ENCODE measurements at places on chromosomes 12 and 14.

GRCh38 chr14:96103075-96103474, 63.9 kb downstream of the C14orf132 start:
- no peak for DNase-seq

- DNase-seq, result no peak
Measured at GRCh38 chr12:88638388-88638787, 58.1 kb upstream of the KITLG start.

DNA sequence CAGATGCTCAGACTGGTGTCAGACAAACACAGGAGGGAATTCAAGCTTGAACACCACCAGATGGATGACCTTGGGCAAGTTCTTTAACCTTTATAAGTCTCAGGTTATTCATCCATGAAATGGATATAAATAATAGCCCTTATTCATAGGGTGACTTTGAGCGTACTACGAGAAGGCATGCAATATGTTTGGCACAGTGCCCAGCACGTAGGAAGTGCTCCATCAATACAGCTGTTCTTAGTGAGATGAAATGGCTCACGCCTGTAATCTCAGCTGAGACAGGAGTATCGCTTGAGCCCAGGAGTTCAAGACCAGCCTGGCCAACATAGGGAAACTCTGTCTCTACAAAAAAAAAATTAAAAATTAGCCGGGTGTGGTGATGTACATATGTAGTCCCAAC, 84.8 kb upstream of the FICD start:
- no peak for DNase-seq

DNA sequence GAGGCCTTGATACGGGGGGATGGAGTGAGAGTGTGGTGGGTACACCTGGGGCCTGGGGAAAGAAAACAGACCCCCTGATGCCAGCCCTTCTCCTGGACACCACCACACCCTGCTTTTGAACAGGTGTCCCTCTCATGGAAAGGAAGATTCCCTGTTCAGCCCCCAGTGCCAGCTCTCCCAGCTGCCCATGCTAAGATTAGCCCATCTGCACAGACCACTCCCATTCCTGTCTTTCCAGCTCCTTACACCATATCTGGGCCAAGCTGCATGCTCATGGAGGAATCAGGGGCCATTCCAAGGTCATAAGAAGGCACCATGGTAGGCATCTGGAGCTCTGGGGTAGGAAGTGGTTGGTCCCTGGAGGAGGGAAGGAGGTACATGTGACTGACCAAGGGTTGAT, 9.6 kb downstream of the NAB2 start:
- DNase-seq, result no peak

GRCh38 chr12:131105351-131105735, 151.6 kb downstream of the ADGRD1 start:
- DNase-seq, result no peak

- no peak for DNase-seq
Measured at GRCh38 chr14:94153750-94154342, 20.3 kb upstream of the PPP4R4 start.

DNA sequence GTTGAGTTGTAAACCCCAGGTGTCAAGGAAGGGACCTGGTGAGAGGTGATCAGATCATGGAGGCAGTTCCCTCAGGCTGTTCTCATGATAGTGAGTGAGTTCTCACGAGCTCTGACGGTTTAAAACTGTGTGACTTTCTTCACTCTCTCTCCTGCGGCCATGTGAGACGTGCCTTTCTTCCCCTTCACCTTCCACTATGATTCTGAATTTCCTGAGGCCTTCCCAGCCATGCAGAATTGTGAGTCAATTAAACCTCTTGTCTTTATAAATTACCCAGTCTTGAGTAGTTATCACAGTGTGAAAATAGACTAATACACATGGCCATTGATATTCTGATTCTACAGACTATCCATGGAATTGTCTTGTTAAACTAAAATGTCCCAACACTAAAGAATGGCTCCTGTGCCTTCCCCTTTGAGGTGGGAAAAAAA, 85.6 kb downstream of the SLC2A13 start:
- no peak for DNase-seq

DNA sequence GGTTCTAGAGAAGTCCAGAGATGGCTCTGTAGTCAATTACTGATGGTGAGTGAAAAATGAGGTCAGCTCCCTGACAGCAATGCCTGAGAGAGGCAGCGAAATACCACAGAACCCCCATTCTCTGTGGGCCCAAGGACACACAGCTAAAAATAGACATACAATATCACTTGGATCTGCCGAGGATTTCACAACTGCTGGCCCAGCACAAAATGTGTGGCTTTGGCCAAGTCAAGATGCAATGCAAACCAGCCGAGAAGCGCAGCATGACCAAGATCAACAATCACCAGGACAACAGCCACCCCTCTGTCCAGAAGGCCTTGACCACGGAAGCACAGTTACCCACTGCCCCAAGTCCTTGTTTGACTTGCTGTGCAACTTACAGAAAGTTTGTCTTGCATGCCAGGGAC, 52.2 kb downstream of the CKAP4 start:
- DNase-seq, result no peak

GRCh38 chr14:33239465-33239864, 300.8 kb downstream of the NPAS3 start:
- no peak for DNase-seq

DNA sequence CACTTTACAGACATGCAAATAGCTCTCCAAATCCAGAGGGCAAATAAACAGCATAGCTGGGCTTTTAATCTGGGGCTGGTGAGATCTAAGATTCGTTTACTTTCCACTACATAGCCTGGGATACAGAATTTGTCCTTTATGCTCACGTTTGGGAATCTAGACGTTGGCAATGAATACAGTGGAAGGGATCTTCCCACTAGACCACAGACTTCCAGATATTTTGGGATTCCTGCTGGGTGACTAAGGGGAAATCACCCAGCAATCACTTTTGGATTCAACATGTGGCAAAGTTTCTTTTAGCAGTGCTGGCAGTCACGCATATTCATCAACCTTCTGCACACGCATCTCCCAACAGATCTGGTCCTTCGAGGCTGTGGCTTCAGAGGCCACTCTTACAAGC, 23.5 kb downstream of the APPL2 start:
- DNase-seq, result no peak

- no peak for DNase-seq
Measured at GRCh38 chr12:66813137-66813892, 134.4 kb upstream of the GRIP1 start.

DNA sequence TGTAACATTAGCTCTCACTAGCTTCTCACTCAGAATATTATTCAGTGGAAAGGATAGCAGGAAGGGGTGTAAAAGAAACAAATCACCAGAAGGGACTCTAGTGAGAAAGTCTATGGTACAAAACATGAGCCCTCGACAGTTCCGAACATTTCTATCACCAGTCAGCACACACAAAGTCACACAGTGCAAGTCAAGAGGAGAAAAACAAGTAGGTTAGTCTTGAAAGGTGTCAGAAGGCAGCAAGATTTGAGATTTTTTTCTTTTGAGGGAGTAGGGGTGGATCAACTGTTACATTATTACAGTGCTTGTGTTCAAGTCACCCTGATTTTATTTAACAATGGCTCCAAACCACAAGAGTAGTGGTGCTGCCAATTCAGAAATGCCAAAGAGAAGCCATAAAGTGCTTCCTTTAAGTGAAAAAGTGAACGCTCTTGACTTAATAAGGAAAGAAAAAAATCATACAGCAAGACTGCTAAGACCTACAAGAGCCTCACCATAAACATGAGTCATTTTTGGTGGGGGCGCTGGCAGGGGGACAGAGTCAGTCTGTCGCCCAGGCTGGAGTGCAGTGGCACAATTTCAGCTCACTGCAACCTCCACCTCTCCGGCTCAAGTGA, 42.3 kb downstream of the GNS start:
- DNase-seq, result no peak

DNA sequence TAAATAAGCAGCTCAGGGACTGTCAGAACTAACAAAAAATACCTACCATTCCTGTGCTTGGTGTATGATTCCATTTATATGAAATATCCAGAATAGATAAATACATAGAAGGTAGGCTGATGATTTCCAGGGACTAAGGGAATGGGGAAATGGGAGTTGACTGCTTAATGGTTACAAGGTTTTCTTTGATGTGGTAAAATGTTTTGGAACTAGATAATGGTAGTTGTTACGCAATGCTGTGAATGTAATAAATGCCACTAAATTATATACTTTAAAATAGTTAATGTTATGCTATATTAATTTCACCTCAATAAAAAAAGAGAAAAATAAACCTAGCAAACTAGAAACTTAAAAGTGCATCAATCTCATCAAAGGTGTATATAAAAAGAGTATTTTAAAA, 41.1 kb downstream of the CEP83 start:
- no peak for DNase-seq
